ENCODE measurements at places on chromosomes 5 and 9.

- DNase-seq: no peak
These were observed 177.1 kb downstream of the PIK3R1 start for GRCh38 chr5:68392617-68393016.

GRCh38 chr5:6649681-6650080 is 16.4 kb downstream of the SRD5A1 start:
- no peak for DNase-seq

GRCh38 chr5:153900703-153901395 is 137.9 kb downstream of the FAM114A2 start:
- DNase-seq: no peak

DNA sequence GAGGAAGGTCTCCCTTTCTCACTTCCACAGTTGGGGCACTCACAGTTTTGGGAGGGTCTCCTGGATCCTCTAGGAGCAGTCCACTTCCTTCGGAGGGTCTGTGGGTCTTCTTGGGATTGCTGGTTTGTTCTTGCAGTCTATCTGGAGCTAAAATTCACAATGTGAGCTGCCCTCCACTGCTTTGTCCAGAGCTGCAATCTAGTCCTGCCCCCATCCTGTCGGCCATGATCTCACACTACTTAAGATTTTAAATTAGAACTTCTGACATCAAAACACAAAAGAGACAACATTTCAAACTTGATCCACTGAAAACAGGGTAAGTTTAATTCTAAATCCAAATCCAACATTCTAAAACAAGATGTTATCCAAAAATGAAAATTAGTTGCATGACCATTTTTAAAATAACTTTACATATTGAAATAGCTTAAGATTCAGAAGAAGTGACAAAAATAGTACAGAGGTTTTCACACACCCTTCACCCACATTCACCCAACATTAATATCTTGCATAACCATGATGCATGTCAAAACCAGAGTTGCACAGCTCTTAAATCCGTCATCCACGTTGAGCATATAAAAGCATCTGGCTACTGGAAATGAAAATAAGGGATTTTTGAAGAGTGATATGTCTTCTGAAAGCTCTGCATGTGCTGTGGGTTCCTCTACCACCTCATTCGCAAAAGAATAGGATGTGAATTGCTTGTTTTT is 113.7 kb upstream of the EPB41L4A start:
- DNase-seq: no peak

DNA sequence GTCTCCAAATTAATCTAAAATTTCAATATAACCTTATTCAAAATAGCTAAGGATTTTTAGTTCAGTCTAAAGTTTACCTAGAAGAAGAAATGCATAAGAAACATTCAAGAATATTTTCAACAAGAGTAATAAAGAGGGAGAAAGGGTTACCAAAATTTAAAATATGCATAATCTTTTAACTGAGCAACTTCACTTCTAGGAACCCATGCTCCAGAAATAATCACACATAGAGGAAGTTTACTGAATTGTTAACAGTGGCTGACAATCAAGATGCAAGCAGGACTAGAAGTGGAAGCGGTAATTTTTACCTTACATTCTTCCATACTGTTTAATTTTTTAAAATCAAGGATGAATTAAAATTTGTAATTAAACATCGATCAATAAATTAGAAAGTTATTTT is 1.9 kb downstream of the PJA2 start:
- DNase-seq: peak; percentile 53

DNA sequence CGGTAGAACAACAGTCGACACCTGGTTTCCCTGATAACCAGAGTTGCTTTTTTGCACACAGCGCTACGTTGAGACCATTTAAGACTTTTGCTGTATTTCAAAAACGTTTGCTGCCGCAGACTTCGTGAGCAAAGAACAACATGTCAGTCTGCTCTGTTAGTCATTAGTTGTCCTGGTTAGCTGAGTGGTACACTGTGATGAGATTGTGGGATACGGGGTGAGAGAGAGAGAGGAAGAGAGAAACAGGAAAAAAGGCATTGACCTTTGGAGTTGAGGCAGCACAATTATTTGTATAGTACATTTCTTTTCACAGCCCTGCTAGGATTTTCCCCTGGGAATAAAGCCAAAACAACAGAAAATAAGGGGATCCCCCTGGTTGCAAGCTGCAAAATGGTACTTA is 306.1 kb upstream of the WWC1 start:
- no peak for DNase-seq

DNA sequence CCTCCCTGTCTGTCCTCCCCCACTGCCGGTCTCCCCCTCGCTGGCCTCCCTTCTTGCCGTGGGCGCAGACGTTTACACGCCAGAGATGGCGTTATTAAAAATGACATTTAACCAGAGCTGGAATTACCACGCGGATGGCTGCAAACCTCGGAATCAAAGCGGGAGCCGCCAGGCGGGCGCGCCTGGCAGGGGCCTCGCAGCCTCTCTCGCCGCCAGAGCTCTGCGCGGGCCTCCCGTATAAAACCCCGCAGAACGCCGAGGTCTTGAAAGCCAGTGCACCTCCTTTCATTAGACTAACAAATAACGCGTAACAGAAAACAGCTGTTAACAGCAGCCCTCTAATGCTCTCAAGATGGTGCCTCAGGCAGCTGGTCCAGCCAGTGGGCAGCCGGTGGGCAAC is 10.2 kb downstream of the PRRX2 start:
- no peak for DNase-seq

- DNase-seq: no peak
These were observed 18.7 kb upstream of the ADAM19 start for GRCh38 chr5:157594257-157594656.

DNA sequence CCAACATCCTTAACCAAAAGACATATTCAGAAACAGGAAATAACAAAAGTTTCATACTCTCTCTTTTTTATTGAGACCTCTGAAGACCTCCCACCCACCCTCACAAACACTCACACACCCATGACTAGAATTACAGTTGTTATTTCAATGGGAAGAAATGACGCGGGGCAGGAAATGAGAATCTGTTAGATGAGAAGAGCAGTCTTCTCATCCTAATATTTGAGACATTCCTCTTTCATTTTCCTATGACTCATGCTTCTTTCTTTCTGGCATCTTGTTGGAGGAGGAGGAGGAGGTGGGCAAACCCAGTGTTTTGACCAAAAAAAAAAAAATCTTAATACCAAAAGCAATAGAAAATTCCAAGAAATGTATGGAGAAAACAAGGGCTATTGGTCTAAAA is 179.5 kb upstream of the TARS1 start:
- no peak for DNase-seq

- DNase-seq: no peak
These were observed 1.7 kb downstream of the ADRA1B start for GRCh38 chr5:159917994-159918393.

Measured in NB4 (cell line).